Activated naive CD4-positive, alpha-beta T cell treated with anti-CD3 and anti-CD28 coated beads, Interleukin-2, amount 50 U/mL, for 16 hours (primary cell): ENCODE measurements at places on chromosomes 7 and 10.

DNA sequence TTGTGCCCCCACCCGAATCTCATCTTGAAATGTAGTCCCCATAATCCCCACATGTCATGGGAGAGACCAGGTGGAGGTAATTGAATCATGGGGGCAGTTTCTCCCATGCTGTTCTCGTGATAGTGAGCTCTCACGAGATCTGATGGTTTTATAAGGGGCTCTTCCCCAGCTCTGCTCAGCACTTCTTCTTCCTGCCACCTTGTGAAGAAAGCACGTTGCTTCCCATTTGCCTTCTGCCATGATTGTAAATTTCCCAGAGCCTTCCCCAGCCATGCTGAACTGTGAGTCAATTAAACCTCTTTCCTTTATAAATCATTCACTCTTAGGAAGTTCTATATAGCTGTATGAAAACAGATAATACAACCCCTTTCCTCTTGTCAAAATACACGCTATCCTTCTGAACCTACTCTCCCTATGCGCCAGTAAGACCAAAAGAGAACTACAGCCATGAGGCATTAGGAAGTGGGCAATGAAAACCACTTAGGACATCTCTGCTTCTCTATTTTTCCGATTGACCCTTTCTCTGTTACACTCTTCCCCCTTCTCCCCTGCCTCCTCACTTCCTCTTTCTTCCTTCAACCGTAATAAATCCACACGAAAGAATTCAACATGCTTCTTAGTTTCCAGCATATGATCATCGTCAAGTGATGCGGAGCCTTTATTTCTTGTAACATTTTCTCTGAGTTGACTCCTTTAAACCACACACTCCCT is 101.2 kb upstream of the WDR11 start:
- DNase-seq: no peak

DNA sequence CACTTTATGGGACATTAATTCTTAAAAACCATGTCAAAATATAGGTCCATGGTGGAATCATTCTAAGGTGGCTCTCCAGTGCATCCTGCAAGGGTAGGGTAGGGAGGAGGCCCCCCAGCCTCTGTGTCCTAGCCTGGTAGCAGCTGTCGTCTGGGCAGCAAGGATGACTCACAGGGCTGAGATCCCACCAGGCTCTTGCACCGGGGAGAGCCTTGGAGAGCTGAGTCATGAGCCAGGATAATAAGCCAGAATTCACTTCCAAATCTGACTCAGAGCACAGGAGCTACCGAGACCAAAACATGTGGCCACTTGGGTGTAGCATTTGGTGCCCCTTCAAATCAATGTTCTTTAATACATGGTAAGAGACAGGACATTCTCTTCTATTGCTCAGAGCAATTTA is 298.5 kb downstream of the NEBL start:
- DNase-seq: no peak

DNA sequence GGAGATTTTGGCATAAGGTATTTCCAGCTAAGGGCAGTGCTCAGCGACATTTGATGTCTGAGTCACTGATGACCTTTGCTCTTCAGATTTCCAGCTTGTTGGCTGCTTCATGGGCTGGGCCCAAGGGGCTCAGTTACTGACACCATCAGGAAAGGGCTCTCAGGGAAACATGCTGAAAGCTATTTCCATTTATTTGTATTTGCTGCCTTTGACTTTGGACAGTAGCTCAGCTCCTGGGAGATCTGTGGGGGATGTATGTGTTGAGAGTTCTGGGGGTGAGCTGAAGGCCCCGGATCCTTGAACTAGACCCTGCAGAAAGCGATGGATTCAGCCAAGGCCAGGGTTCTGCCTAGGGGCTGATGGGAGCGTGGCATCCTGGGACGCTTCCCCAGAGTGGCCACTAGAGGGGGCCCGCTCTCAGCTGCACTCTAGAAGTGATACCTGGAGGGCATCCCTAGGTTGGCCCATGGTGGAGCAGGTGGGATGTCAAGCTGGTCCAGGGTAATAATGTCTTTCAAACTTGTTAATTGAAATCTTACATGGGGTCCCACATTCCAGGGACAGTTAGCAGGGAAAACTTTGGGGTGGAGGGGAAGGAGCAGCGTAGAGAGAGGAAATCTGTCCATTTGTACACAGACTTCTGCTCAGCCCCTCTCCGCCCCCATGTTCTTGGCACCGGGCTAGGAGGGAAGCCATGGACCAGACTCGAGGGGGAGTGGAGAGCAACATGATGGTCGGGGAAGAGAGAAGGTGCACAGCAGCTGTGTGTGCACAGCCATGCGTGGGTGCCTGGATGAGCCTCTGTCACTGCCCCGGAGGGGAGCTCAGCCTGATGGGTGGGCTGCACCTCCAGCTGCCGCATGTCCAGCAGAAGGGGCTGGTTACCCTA is 3.0 kb upstream of the BTBD16 start:
- DNase-seq: peak; percentile 34

- peak; percentile 16 for DNase-seq
Measured at GRCh38 chr7:7672545-7673239, 32.1 kb downstream of the UMAD1 start.

GRCh38 chr7:100604976-100605911 is 3.1 kb downstream of the PCOLCE start:
- DNase-seq: peak; percentile 46

- no peak for DNase-seq
Measured at GRCh38 chr7:147700702-147701101, 889.9 kb upstream of the C7orf33 start.

GRCh38 chr7:24778543-24779282 is 21.4 kb upstream of the GSDME start:
- DNase-seq: no peak

DNA sequence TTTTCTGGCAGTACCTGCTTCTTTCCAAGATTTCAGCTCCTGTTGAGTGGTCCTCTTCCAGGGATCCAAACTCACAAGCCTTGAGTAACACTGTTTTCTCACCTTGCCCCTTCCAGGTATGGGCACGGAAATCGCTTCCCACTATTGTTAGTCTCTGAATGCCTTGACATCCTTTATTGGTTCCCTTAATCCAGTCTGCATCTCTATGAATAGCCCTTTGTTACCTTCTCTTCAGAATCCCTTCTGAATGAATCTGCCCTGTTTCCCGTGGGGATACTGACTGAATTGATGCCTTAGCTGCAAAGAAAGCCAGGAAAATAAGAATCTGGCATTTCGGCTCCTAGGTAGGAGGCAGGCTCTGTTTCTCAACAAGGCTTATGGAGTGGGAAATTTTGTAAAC is 467.7 kb downstream of the PLXNA4 start:
- DNase-seq: no peak

GRCh38 chr7:22718911-22719420 is 8.0 kb upstream of the IL6 start:
- no peak for DNase-seq

DNA sequence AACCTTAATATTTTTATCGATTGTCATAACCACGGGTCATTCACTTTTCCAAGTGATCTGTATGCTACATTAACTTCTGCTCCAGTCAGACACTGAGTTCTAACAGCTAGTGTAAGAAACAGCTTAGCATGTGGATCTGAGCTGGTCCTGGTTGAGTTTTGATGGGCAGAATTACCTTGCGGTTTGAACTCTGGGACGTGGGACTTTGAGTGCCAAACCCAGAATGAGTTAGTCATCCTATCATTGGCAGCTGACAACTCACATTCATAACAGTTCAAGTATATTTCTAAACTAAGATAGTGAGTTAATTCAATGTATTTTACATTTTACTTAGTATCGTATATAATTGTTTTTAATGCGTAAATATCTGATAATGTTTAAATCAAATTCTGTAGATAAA is 43.2 kb downstream of the C7orf33 start:
- DNase-seq: no peak

- DNase-seq: peak; percentile 21
Measured at GRCh38 chr7:13990984-13991790, 1.7 kb upstream of the ETV1 start.

DNA sequence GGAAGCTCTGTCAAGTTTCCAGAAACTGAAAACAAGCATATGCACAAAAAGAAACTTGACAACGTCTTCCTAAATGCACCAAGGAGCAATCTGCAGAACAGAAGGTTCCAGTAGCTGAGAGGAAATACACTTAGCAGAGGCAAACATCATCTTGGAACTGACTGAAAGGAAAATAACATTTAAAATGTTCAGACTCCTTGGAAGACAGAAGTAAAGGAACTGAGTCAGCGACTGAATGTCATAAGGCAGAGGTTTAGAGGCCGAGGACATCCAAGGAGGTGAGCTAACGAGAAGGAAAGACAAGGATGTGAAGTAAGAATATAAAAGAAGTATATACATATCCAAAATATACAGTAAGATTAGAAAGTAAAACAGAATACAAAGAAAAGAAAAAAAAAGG is 24.1 kb downstream of the SEMA3D start:
- no peak for DNase-seq

- DNase-seq: no peak
Measured at GRCh38 chr7:100506356-100506923, 22.7 kb downstream of the NYAP1 start.

- no peak for DNase-seq
Measured at GRCh38 chr10:74453169-74453568, 302.1 kb downstream of the ADK start.

GRCh38 chr10:99536338-99537085 is 3.8 kb downstream of the NKX2-3 start:
- DNase-seq: no peak

- no peak for DNase-seq
Measured at GRCh38 chr7:95095259-95095965, 188.0 kb downstream of the PPP1R9A start.

DNA sequence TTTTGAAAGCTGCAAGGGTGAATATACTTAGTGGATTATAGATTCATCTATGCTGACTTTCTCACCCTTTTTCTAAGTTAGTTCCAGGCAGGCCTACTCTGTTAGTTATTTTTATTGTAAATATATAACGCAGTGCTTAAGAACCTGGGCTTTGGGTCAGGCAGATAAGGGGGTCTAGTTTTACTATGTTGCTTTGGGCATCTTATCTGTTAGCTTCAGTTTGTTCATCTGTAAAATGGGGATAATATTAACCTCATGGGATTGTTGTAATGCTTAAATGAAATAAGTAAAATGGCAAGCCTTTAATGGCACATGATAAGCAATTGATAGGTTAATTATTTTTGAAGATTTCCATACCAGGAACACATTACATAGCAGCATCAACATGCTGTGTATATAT is 79.5 kb downstream of the ST7 start:
- no peak for DNase-seq

DNA sequence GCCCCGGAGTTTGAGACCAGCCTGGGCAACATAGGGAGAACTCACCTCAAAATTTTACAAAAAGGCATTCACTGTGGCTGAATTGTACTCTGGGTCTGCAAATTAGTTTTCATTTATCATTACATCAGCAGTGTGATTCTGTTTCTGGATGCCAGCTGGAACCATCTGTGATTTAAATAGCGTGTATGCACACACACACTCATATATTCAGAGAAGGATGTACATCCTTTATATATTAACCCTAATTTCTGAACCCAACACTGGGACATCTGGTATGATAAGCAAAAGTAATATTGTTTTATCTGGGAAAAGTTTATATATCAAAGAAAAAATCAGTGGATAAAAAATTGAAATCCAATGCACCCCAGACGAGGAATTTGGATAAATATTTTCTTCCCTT is 33.8 kb upstream of the LYZL1 start:
- DNase-seq: no peak

DNA sequence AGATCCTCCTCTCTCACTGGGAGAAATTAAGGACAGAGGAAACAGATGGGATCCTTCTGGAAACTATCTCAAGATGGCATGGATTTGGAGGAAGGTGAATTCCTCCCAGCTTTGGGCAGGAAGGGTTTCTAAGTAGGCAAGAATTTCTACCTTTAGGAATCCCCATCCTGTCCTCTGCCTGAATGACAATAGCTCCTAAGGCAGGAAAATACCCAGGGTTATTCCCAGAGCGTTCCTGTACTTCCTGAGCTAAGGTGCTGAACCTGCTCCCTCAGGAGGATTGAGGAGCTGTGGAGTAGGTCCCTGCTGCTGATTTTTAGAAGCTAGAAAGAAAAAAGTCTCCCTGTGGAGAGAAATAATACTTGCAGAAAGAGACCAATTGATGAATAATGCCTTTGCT is 568 bp downstream of the MGAM2 start:
- no peak for DNase-seq

DNA sequence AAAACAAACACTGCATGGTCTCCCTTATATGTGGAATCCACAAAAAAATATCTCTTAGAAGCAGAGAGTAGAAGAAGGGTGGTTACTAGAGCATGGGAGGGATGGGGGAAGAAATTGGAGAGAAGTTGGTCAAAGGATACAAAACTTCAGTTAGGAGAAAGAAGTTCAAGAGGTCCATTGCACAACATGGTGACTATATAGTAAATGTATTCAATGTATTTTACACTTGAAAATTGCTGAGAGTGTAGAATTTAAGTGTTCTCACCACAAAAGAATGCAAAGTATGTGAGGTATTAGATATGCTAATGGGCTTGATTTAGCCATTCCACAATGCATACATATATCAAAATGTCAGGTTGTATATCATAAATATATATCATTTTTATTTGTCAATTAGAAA is 232.0 kb upstream of the CELF2 start:
- DNase-seq: no peak

GRCh38 chr7:44235582-44236332 is 35.0 kb downstream of the YKT6 start:
- no peak for DNase-seq

DNA sequence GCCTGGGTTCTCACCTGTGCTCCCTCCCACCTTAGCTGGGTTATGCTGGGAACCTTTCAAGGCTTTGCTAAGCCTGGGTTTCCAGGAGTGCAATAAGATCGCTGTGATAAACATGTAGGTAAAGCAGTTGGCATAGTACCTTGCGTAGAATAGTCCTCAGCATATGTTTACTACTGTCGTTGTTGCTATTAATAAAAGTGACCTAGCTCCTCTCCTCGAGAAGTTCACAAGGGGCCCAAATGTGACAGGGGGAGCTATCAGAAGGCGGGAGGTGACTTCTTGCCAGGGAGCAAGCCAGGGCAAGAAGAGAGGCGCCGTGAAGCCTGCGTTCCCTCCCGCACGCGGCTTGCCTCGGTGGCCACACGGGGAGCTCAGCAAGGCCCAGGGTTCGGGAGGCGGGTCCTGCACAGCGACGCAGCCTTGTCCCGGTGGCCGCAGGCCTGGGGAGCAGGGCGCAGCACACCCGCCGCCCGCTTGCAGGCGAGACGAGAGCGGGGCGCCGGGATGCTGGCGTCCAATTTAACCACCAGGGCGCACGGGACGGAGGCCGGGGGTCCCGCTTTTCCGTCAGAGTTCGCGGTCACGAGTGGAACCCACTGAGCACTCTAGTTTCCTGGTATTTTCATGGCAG is 106.2 kb downstream of the SNX10 start:
- no peak for DNase-seq

GRCh38 chr10:49178489-49179471 is 9.4 kb downstream of the TMEM273 start:
- no peak for DNase-seq

- DNase-seq: no peak
Measured at GRCh38 chr7:80844916-80845315, 73.9 kb downstream of the SEMA3C start.
